ENCODE measurements at places on chromosomes 1 and 21. TPM values are rescaled to one million over a fixed set of nuclear protein-coding genes. Genes with fewer than 3 reads are reported as not detected.

DNA sequence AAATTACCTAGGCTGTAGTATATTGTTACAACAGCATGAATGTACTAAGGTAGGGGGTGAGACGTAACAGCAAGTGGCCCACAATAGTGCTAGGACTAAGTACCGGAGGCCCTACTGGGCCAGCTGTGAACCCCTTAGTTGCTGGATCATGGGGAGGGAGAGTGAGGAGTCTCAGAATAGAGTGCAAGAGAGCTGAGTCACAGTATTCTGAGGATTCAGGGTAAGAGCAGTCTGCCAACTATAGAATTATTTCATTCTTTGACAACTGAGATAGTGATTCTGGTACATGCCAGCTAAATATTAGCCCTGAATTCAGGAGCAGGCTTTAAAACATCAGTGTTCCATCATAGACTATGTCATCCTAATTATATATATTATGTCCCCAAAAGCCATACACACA, 218.7 kb downstream of the TM2D1 start:
- DNase-seq, result no peak

- DNase-seq, result no peak
These were observed 39.1 kb downstream of the CLIC6 start for GRCh38 chr21:34707876-34708325.

MACF1 gene
- 148 TPM for total RNA-seq

DNA sequence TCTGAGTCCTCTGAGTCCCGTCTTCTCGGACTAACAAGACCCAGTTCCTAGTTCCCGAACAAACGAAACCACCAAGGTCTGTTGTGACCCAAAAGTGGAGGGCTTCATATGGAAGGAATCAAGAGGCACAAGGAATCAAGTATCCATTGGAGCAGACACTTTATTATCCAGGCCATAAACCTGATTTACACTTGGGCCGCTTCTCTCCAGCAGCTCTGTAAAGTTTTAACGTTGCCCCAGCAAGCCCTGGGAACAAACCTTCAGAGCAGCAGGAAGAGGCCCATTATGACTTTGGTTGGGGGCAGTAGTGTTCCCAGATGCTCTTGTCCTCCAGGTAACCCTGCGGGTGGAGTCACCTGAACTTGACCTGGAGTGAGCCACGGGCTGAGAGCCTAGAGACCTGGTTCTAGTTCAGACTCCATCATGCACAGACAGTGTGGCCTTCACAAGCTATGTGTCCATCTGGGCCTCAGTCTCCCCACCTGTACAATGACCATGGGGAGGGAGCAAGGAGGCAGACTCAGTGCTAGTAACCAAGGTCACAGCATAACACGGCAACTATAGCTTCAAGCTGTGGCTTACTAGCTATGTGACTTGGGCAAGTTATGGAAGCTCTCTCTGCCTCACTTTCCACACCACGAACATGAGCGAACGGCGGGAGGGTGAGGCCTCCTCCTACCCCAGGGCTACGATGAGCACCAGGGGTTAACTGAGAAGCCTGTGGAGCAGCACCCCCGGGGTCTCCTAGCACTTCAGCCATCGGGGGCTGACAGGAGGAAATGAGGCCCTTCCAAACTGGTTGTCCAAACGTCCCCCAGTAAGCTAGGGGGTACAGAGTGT, 95.7 kb downstream of the GLIS1 start:
- DNase-seq, result no peak

DNA sequence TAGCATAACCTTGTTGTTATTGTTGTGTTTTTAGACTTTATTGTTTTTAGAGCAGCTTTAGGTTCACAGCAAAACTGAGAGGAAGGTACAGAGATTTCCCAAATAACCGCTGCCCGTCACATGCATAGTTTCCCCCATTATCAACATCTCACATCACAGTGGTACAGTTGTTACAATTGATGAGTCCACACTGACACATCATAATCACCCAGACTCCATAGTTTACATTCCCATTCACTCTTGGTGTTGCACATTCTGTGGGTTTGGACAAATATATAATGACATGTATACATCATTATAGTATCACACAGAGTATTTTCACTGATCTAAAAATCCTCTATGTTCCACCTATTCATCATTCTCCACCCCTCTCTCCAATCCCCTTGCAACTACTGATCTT, 25.9 kb upstream of the TOR3A start:
- DNase-seq, result no peak

DNA sequence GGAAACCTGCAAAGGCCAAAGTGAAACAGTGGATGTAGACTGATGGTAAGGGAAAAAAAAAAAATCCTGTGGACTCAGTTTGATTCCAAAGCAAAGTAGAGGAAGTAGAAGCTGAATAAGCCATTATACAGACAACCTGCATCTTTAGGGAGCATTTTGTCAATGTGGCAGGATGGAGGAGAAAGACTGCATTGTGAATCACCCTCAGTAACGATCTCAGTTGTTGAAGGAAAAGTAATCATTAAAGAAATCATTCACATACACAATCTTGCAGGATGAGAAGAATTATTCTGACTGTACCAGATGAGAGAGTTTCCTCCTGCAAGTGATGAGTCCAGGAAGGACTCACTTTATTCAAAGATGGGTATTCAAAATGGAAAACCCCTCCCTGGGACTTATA, 45.1 kb upstream of the TRIM67 start:
- no peak for DNase-seq

GRCh38 chr21:26982767-26983166, 15.9 kb upstream of the ADAMTS5 start:
- no peak for DNase-seq

ZNF683 gene
- total RNA-seq, result not detected

GRCh38 chr1:178819123-178819522, 51.8 kb downstream of the ANGPTL1 start:
- DNase-seq, result no peak

DNA sequence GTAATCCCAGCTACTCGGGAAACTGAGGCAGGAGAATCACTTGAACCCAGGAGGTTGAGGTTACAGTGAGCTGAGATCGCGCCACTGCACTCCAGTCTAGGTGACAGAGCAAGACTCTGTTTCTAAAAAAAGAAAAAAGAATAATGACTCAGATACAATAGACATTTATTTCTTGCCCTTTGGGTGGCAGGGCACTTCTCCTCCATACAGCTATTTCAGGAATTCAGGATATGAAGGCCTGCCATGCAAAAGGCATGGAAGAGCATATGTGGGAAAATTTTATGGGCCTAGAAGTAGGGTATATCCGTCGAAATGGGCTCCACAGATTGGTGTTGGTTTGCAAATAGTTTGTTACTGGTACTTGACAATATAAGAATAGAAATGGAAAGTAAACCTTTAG, 20.2 kb upstream of the POGZ start:
- no peak for DNase-seq

DNA sequence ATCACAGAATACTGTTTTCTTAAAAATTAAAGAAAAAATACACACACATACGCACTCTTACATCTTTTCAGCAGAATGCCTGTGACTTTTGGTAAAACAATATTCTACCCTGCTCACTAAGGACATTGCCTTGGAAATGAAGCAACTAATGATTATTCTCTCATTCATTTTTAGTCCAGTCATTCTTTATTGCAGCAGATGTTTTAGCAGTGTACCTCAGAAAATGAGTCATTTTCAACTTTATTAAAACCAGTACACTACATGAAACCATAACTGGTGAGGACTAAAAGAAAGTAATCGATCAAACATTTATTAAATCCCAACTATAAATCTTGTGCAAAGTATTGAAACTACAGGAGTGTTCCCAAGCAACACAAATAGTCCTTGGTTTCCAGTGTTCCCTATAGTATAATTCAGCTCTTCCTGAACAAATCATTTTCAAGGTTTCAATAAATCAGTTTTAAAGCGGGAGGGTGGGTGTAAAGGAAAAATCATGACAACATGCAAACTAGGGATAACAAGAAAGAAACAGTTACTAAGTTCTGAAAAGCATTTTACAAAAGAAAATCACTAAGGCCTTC, 114.2 kb downstream of the ADGRL4 start:
- DNase-seq, result no peak

GRCh38 chr1:161082996-161083747, 6.2 kb downstream of the NECTIN4 start:
- DNase-seq, result peak; percentile 90

RGS1 gene
- 8.0 TPM for total RNA-seq

LDLRAD1 gene
- not detected for total RNA-seq

DNA sequence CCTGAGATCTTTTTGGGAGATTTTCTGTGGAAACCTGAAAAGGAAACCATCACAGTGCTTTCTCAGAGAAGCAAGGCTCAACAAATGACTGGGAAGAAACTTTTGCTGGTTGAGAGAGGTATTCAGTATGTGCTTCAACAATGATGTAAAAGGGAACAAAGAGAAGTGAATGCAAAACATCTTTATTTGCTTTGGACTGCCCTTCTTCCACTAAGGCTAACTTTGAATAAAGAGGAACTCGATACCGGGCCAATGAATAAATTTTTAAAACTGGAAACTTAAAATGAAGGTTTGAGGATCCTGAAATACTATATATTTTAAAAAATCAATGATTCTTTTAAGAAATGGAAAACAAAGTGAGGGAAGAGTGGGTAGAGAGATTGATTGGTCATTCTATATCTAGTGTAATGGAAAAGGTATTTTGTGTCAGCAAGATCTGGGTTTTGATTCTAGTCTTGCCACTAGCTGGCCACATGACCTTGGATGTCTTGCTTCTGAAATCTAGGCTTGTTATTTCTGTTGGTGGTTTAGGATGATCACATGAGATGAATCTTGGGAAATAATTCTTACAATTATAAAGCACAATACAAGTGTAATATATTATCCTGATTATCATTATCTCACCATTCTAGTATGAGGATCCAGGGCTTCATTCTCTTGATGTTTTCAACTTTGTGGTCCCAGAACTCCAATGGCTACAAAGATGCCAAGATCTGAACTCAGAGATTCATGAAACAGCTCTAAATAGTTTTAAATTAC, 34.6 kb upstream of the APOBEC4 start:
- no peak for DNase-seq

HES3 gene
- total RNA-seq, result not detected

GRCh38 chr1:151993734-151994496, at the start of gene S100A10:
Gene S100A10 (minus strand): TSS chr1:151993859. CDS start chr1:151986230, 7,629 bp downstream.
- peak; percentile 92 for DNase-seq

MCOLN2 gene
- total RNA-seq, result 15.4 TPM

GRCh38 chr1:225378880-225379279, 49.0 kb downstream of the LBR start:
- DNase-seq, result no peak

Data from colonic mucosa (tissue), 4 donors.